Cerebellar nuclear complex (tissue), 1 donor: ENCODE measurements at places on chromosomes 7 and 10.

DNA sequence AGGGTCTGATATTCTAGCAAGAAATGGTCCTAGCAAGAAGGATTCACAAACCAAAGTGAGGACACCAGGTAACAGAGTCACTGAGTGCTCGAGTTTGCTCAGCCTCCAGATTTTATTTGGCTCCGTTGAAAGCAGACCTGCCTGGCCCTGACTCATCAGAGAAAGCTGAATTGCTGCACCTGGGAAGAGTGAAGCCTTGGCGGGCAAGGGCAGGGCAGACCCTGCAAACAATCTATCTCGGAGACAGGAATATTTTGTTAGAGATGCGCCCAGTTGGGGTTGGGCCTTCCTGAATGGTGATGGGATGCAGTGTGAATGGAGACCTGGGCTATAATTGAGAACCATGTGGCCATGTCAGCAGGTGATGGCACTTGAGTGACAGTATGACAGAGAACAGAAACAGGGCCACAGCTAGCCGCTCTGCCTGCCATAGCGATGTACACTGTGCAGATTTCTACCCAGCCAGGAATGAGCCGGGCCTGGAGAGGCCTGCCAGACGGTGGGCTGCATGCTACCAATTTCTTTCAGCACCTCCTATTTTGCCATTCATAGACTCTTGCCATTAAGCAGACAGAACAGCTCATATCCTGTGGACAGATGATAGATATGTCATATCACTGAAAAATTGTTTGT is 744.2 kb downstream of the LRMDA start:
- no peak for DNase-seq

DNA sequence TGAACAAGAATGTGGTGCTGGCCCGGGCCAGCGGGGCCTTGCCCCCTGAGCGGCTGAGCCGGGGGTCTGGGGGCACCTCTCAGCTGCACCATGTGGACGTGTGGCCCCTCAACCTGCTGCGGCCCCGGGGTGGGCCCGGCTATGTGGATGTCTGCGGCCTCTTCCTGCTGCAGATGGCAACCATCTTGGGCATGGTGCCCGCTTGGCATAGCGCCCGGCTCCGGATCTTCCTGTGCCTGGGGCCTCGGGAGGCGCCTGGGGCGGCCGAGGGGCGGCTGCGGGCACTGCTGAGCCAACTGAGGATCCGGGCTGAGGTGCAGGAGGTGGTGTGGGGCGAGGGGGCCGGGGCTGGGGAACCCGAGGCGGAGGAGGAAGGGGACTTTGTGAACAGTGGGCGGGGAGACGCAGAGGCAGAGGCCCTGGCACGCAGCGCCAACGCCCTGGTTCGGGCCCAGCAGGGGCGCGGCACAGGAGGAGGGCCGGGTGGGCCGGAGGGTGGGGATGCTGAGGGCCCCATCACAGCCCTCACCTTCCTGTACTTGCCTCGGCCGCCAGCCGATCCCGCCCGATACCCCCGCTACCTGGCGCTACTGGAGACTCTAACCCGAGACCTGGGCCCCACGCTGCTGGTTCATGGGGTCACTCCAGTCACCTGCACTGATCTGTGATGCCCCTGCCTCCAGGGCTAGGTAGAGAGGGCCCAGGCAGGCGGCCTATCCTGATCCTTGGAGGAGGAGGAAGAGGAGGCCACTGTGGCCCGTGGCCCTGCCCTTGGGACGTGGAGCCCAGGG is 1.1 kb upstream of the TRIP6 start:
- DNase-seq, result peak; percentile 41

DNA sequence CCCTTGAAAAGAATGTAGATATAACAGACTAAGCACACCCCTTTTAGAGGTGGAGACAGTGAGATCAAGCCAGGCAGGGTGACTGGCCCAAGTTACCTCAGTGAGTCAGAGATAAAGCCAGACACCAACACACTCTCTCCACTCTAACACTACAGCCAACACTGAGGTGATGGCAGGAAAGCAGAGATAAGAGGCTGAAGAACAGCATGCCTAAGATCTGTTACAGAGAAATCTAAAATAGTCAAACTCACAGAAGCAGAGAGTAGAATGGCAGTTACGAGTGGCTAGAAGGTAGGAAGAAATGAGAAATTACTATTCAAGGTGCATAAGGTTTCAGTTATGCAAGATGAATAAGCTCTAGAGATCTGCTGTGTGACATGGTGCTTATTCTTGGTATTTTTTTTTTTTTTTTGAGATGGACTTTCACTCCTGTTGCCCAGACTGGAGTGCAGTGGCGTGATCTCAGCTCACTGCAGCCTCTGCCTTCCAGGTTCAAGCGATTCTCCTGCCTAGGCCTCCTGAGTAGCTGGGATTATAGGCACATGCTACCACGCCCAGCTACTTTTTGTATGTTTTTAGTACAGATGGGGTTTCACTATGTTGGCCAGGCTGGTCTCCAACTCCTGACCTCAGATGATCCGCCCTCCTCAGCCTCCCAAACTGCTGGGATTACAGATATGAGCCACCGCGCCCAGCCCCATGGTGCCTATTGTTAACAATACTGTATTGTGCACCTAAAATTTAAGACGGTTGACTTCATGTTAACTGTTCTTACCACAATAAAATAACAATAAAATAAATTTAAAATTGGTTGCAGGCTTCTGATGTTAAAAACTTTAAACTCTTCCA is 28.7 kb downstream of the ICA1 start:
- no peak for DNase-seq

- no peak for DNase-seq
These were observed 123.7 kb downstream of the CUBN start for GRCh38 chr10:17005621-17006566.

DNA sequence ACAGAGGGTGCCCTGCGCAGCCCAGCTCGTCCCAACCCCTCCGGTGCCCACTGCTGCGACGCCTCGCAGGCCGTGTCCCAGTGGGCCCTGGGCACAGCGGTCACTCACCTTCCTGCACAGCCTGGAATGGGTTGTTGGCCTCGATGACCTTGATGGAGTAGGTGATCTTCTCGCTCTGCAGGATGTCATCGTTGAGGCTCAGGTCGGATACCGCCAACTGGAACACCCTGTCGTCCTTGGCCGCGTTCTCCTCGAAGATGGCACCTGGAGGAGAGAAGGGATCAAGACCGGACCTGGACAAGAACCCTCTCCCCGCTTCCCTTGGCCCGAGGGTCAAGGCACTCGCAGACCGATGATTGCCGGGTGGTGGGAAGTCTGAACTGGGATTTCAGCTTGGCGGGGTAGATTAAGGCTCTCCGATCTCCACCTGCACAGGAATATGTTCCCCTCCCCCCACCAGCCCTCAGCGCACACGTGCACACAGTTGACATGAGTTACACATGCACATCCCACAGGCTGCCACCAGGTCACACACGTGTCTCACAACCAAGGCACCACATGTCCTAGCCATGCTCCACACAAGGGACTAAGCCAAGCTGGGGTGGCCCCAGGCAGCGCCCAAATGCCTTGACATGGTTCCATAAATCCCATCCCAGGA is 2.6 kb downstream of the GRID1 start:
- DNase-seq, result no peak

DNA sequence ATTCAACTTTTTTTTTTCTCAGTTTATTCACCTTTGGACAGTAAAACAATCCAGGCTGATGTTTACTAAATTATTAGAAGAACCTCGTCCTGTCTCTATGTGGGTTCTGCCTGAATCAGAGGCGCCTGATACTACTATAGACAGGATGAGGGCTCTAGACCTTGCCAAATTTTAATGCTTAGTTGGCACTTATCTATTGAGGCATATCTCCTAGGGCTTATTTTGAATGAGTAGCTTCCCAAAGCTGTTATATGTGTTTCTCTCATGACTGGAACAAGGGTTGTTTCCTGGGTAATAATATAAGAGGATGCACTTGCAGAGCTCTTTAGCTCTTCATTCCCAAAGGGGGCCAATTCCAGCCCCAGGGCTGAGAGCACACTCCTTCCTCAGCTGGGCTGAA is 23.6 kb downstream of the HECW1 start:
- DNase-seq, result no peak
